Stomach (tissue), 19 donors: ENCODE measurements at places on chromosomes 13 and 19. TPM values are rescaled to one million over a fixed set of nuclear protein-coding genes. Genes with fewer than 3 reads are reported as not detected.

ANKLE1 gene
- not detected for polyA plus RNA-seq

CRX gene
- polyA plus RNA-seq: not detected

KLK7 gene
- polyA plus RNA-seq: not detected

ZNF331 gene
- 8.1 TPM for polyA plus RNA-seq

GPR4 gene
- 3.2 TPM for polyA plus RNA-seq

POU2F2 gene
- polyA plus RNA-seq: 1.8 TPM

PLIN5 gene
- polyA plus RNA-seq: 23.8 TPM

HSD11B1L gene
- 16.5 TPM for polyA plus RNA-seq

C5AR1 gene
- polyA plus RNA-seq: 3.5 TPM

CBARP gene
- polyA plus RNA-seq: 0.28 TPM

METTL21C gene
- not detected for polyA plus RNA-seq

NTF4 gene
- not detected for polyA plus RNA-seq

FCAR gene
- polyA plus RNA-seq: 2.2 TPM

CYP4F2 gene
- polyA plus RNA-seq: not detected

PNMA8C gene
- not detected for polyA plus RNA-seq

BST2 gene
- polyA plus RNA-seq: 59.1 TPM

LYL1 gene
- 5.5 TPM for polyA plus RNA-seq

SPRED3 gene
- polyA plus RNA-seq: 0.12 TPM

UNC13A gene
- 0.08 TPM for polyA plus RNA-seq

CGB1 gene
- not detected for polyA plus RNA-seq

C1QTNF9 gene
- not detected for polyA plus RNA-seq

HCST gene
- 9.2 TPM for polyA plus RNA-seq

XRCC1 gene
- 18.0 TPM for polyA plus RNA-seq

PDX1 gene
- polyA plus RNA-seq: 1.2 TPM

ZNF709 gene
- polyA plus RNA-seq: 0.44 TPM
